ENCODE measurements at places on chromosomes 6 and 20.

DNA sequence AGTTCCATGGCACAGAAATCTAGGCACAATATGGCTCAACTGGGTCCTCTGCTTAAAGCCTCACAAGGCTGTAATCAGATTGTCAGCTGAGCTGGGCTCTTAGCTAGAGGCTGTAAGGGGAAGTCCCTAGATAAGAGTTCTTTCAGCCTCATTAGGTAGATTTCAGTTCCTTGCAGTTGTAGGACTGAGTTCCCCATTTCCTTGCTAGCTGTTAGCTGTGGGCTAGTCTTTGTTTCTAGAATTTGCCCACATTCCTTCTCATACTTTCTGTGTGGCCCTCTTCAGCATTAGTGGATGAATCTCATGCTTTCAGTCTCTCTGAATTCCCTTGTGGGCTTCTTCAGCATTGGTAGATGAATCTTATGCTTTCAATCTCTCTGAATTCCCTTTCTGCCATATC is 71.0 kb upstream of the MRAP2 start:
- DNase-seq: no peak

DNA sequence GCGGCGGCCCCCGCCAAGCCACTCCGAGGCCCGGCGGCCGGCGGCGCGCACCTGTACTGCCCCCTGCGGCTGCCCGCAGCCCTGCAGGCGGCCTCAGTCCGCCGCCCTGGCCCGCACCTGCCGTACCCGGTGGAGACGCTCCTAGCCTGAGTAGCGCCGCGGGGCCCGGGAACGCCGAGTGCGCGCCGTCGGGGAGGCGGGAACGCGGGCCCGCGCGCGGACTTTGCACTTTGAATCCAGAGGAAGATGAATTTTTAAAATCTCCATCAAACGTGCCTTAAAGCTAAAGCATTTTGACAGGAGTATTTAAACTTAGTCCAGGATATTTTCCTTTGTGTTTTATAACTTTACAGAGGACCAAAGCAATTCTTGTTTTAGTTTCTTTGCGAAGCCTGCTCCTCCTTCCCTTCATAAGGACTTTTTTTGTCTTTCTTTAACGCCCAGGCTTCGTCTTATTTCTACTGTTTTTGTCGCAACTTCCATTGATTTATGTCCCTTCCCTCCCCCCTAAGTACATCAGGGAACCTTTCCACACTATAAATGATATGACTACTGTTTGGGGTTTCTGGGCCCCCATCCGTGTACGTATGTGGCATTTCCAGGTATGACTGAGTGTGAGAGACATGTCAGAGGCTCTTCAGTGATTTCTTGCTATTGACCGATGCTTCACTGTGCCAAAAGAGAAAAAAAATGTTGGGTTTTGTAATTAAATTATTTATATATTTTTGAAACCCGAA is 2.0 kb downstream of the FOXQ1 start:
- no peak for DNase-seq

- no peak for DNase-seq
Observed at GRCh38 chr6:111818539-111819226, 54.6 kb downstream of the FYN start.

- no peak for DNase-seq
Observed at GRCh38 chr20:61958773-61959700, 106.6 kb downstream of the TAF4 start.

- no peak for DNase-seq
Observed at GRCh38 chr6:16482702-16483314, 244.4 kb downstream of the GMPR start.

DNA sequence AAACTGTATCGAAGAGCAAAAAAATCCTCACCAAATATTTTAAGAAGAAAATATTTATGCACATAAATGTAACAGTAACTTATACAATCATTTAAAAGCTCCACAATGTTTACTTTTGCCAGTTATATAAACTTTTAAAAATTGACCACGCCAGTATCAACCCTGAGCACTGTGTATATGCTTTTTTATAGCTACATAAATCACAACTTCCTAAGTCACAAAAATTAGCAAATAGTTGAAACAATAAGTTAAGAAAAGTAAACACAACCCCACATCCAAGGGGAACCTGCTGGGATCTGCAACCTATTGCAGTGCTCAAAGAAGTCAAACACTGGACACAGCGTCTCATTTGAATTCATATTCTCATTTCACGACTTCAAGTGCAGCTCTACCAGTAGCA is 89.8 kb upstream of the DST start:
- no peak for DNase-seq

DNA sequence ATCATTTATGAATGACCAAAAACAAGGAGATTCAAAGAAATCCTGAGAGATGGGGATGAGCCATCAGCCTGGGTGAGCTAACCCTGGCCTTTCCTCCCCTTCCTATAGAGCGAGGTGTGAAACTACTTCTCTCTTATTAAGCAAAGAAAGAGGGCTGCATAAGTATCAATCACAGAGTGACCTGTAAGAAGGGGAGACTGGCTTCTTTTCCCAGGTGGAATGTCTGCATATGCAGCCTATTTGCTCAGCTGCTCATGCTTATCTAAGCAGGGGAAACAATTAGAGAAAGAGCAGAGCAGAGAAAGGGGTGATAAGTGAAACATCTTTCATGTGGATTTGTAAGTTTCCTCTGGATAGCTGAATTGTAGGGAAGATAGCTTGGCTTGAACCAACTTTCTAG is 160.0 kb downstream of the PKHD1 start:
- DNase-seq: no peak

- DNase-seq: no peak
Observed at GRCh38 chr6:159255434-159255951, 86.3 kb downstream of the FNDC1 start.

GRCh38 chr6:135600931-135601330 is 103.4 kb upstream of the AHI1 start:
- no peak for DNase-seq

DNA sequence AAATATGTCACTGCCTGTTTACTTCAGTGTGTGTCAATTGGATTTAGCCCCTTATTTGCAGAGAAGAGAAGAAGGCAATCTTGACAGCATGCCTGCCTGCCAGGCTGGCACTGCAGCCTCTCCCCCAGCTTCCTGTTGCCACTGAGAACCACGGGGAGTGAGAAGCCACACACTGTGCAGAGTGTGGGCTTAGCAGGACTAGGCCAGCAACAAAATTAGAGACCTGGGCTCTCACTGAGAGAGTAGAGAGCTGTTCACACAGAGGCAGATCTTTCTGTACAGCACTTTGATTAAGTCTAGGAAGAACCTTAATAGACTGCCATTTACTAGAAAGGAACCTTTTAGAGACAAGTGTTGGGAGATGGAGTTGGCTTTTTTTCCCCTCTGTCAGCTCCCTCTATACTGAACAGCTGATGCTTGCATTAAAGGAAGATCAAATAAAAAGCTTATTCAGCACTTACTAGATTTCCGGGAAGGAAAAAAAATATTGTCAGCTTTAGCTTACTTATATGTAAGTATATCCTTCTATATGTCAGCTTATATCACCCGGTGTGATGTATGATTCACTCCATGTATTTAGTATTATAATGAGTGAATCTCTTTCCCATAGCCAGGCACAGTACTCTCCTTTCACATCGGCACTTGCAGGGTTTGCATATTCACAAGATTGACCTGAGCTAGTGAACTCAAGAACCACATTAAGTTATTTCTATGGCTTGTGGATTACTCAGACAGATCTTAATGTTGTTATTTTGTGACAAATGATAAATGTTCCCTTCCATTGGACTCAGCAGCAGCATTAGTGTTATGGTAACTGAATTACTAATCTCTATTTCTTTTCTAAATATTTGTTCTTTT is 851.0 kb upstream of the EPHA7 start:
- DNase-seq: no peak

GRCh38 chr6:75480425-75480824 is 13.2 kb downstream of the FILIP1 start:
- no peak for DNase-seq

DNA sequence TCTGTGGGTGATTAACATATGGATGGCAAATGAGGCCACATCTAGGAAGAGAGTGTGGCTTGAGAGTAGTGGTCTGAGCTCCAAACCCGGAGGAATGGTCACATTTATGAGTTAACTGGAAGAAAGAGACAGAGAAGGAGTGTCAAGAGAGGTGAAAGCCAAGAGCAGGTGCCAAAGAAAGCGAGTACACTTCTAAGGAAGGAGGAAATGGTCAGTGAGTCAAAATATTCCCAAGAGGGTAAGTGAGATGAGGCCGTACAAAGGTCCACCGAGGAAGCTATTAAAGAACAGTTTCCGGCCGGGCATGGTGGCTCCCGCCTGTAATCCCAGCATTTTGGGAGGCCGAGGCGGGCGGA is 104.5 kb upstream of the RNF24 start:
- no peak for DNase-seq

GRCh38 chr6:91626911-91627310 is 1040.0 kb upstream of the MAP3K7 start:
- DNase-seq: no peak

DNA sequence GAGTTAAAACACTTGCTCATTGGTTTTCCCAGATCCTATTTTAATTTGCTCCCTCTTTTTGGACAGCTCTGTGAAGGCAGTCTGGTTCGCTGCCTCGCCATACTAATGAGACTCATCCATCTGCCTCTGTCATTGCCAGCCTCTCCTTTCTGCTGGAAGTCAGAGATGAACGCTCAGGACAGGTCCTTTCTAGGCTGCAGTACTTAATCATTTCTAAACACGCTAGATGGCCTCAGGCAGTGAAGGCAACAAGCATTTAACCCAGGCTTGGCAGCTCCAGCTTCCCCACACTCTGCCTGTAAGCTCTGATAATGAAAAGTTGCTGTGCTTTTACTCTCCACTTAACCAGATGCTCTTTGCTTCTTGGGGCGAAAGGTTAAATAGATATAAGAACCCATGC is 286.7 kb upstream of the POU3F2 start:
- DNase-seq: no peak

DNA sequence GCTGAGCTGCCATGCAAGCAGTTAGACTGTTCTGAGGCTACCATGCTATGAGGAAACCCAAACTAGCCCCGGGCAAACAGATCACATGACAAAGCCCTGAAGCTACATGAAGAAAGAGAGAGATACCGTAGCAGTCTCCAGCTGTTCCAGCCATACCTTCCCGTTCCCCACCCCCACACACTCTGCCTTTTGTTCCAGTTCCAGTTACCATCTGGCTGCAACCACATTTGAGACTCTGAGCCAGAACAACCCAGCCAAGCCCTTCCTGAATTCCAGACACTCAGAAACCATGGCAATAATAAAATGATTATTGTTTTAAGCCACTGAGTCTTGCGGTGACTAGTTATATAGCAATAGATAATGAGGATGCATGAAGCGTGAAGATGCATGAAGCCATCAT is 28.3 kb downstream of the RIN2 start:
- DNase-seq: no peak

DNA sequence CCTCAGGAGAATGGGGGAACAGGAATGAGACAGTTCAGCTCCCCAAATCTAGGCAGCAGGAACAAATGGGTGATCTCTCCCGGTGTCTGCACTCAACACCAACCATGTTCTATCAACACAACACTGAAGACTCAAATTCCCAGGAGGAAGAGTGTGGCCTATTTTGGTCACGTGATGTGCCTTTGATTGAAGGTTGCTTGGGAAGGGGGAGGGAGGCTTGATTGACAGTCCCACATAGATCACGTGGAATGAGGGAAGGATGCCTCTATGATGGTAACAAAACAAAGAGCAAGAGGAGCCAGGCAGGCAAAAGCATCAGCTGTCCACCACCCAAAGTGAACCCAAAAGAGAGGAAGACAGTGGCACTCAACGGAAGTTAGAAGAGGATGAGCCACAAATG is 364.8 kb downstream of the KIF16B start:
- no peak for DNase-seq

DNA sequence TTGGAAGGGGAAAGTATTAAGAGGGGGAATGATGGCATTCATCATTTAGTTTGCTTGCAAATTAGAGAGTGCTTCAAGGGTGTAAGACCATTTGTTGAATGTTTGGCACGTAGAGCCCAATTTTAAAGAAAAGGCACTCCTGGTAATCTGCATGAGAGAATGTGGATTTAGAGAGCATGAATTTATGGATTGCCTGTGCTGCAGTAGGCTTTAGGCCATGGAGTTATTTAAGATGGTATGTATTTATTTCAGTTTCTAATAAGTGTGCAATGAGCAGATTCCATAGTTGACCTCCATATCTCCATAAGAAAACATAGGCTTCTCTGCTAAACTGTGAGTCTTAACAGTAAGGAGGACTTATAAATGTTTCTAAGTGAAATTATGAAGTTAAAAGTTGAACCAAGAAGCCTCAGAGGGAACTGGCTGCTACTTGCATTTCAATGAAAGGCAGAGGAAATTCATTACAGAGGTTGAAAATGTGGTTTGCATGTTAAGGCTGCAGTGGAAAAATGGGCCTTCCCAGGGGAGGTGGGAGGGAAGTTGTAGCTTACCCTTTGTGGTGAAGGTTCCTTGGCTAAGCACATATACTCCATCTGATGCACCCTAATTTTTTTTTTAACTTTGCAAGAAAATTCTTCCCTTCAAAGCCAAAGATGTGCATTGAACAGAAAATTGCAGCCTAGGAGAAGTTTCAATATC is 134.2 kb downstream of the CARMIL1 start:
- no peak for DNase-seq

- DNase-seq: no peak
Observed at GRCh38 chr6:98724537-98724936, 109.8 kb upstream of the POU3F2 start.

- no peak for DNase-seq
Observed at GRCh38 chr6:148723484-148723883, 23.3 kb upstream of the UST start.

GRCh38 chr20:12966468-12967085 is 42.2 kb upstream of the SPTLC3 start:
- DNase-seq: no peak

GRCh38 chr6:26158076-26158580 is 70.9 kb downstream of the HFE start:
- DNase-seq: peak; percentile 68

- no peak for DNase-seq
Observed at GRCh38 chr6:158662954-158663624, 13.2 kb downstream of the SYTL3 start.

DNA sequence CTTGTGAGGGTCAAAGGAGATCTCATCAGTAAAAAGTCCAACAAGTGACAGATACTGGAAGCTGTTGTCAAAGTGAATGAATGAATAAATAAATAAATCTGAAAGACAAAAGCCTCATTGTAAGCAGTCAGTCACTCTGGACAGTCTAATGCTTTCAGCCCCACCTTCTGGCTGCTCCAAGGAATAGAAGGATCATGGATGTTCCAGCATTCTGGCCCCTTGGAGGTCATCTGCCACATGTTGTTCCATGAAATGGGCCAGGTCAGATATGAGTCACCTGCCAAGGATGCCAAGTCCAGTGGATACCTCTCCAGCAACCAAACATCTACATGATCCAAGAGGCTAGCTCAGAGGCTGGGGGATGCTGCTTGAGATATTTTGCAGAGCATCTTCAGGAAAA is 185.6 kb downstream of the BMP7 start:
- DNase-seq: no peak

GRCh38 chr6:130303431-130303830 is 62.4 kb upstream of the TMEM200A start:
- no peak for DNase-seq

DNA sequence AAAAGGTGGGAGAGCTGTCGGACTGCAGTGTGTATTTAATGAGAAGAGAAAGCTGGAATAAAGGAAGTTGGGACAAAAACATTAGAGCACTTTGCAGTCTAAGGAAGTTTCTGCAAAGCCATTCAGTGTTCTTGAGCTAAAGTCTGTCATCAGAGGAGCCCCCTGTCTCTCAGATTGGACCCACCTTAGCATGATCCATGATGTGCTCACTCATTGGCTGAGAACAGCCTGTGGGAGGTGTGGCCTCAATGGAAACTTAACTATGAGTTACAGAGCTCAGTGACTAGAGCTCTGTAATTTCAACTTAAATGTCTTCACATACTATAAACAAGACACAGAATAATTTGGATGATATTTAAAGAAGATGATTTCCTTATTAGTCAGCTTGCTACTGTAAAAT is 437.0 kb downstream of the BTBD3 start:
- no peak for DNase-seq

GRCh38 chr6:35402136-35402855 is 49.8 kb upstream of the FANCE start:
- DNase-seq: no peak
